Stimulated activated CD4-positive, alpha-beta T cell treated with anti-CD3 and anti-CD28 coated beads, TNF-alpha, amount 100 ng/mL, for 1 hour (primary cell): ENCODE measurements at places on chromosomes 6 and 20.

DNA sequence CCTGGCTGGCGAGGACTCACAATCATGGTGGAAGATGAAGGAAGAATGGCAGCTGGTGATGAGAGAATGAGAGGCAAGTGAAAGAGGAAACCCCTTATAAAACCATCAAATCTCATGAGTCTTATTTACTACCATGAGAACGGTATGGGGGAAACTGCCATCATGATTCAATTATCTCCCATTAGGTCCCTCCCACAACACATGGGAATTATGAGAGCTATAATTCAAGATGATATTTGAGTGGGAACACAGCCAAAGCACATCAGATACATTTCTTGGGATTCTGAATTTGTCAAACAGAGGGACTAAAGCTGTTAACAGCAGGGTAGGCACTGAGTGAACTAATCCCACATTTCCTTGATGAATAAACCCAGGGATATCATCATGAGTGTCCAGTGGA is 116.2 kb upstream of the PLCB4 start:
- no peak for DNase-seq

DNA sequence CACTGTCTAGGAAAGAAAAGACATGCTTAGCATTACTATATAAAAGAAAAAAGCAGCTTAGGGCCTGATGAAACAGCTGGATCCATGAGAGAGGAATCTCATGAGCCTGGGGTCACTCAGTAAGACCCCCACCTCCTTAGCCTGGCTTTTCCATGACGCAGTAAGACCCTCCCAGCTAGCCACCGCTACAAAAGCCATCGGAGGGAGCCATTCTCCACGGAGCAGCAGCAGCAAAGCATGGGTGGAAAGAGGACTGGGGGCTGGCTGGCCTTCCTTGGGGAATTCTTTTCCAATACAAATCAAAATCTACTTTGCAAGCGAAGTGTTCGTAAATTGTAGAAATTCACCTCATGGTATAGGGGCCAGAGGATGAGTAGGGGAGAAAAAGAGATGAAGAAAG is 91.8 kb downstream of the SOD2 start:
- DNase-seq: no peak

- no peak for DNase-seq
Observed at GRCh38 chr6:3540253-3540820, 83.5 kb upstream of the SLC22A23 start.

GRCh38 chr6:47278545-47278944 is 31.2 kb downstream of the TNFRSF21 start:
- no peak for DNase-seq

DNA sequence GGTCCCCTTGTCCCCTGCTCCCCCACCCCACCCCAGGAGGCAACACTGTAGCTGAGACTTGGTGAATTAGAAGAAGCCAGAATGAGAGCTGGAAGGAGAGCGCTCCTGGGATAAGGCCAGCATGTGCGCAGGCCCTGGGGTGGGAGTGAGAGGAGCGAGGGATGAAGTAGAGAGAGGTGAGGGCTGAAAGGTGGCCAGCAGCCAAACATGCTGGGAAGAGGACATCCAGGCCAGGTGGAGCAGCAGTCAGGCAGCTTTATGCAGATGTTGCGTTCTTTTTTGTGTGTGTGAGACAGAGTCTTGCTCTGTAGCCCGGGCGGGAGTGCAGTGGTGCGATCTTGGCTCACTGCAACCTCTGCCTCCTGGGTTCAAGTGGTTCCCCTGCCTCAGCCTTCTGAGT is 2.2 kb upstream of the BPIFB1 start:
- no peak for DNase-seq

DNA sequence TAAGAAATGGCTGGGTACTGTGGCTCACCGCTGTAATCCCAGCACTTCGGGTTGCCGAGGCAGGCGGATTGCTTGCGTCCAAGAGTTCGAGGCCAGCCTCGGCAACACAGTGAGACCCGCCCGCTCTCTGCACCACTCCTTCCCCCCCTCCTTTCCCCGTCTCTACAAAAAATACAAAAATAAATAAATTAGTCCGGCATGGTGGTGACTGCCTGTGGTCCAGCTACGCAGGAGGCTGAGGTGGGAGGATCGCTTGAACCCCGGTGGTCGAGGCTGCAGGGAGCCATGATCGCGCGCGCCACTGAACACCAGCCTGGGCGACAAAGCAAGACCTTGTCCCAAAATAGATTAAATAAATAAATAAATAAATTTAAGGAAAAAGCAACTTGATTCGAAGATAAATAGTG is 448 bp upstream of the RNF114 start:
- DNase-seq: no peak

DNA sequence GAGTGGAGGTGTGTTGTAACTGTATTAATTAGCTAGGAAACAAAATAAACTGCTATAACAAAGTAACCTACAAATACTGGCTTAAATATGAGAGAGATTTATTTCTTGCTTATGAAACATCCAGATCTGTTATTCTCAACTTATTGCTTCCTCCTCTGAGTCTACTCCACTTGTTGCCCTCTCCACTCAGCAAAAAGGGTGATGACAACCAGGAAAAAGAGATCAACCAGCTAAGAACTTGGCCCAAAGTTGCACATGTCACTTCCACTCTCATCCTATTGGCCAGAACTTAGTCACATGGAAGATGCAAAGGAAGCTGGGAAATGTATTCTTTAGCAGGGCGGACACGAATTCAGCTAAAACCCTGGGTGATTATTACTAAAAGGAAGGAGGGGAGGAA is 5.2 kb upstream of the TP53RK start:
- DNase-seq: no peak

GRCh38 chr6:43095939-43096338 is 19.8 kb downstream of the PTK7 start:
- no peak for DNase-seq

DNA sequence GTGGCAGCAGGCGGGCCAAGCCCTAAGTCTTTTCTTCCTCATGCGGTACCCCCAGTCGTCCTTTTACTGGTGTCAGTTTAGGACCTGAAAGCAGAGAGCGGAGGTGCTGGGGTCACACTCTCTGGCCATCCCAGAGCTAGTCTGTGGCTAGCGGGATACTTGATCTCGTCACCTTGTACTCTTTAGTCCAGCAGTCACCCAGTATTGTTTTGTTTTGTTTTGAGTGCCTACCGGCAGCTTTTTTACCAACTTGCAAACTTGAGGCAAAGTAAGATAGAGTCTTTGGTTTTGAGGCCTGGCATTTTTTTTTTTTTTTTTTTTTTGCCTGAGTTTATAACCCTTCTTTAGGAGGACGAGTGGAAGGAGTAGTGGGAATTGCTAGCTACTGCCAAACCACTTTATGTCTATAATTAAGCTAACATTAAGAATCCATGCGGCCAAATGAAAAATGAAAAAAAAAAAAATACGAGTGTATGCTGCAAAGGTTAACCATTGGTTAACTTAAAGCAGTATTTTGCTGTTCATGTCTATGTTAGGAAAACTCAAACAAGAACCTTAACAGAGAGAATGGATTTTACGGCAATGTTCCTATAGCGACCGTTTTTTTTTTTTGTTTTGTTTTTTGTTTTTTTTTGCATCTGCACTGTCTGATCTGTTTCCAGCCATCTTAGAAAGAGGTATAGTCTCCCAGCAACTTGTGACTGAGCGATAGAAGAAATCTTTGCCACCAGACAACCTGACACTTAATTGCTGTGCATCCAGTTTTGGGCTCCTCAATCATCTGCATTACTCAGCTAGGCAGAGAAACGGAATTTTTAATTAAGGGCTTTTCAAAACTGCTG is 56.9 kb downstream of the FAM217A start:
- no peak for DNase-seq

DNA sequence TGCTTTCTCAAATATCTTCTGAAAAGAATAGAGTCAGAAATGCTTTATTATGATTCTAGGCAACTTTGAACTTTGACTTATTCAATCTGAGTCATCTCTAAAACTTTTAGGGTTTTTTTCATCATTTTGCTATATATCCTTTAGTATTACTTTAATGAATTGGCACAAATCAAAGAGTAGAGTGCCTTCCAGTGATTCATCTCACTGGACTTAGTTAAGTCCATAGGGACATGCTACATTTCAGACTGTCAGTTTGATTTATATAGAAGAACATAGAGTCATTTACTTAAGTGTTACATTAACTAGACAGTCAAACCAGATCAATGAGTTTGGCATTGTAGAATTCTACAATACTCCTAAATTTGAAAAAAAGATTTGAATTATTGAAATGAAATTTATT is 1235.7 kb upstream of the MAP3K7 start:
- no peak for DNase-seq

GRCh38 chr20:20440886-20441658 is 73.2 kb downstream of the INSM1 start:
- DNase-seq: no peak

- no peak for DNase-seq
Observed at GRCh38 chr6:43088654-43089056, 12.5 kb downstream of the PTK7 start.
